T1000 (cell line): ENCODE measurements at places on chromosomes 6 and 20.
A peak's percentile ranks its signal among the peaks of the same experiment; 100 is the strongest.

GRCh38 chr6:100472674-100473073, 8.0 kb upstream of the SIM1 start:
- DNase-seq: peak; percentile 23

DNA sequence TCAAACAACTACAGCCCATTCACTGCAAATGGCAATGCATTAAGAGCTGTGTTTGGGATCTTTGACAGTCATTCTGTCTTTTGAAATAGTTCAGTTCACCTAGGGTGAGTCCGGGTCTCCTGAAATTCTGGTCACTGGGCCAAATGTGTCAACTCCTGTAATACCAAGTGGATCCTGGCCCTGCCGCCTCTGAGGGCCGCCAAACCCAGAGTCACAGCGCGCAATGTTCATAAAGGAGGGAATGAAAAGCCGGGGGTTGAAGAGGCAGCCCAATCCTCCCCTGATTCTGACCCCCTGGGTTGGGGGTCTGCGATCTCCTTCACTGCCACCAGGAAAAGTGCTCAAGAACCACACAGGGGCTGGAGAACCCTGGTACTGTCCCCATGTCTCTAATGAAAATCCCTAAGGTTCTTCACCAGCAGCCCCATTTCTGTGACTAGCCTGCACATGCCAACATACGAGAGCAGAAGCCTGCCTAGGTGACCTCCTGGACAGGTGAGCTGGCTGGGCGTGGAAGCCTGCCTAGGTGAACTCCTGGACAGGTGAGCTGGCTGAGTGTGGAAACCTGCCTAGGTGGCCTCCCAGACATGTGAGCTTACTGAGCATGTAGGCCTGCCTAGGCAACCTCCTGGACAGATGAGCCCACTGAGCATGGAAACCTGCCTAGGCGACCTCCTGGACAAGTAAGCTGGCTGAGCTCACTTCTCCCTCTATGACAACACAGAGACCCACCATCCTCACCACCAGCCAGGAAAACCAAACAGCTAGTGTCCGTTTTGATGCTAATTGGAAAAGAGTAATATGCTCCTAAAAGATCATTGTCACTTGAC, 16.1 kb upstream of the APMAP start:
- DNase-seq: no peak

- no peak for DNase-seq
Measured at GRCh38 chr6:71584712-71585436, 296.3 kb downstream of the OGFRL1 start.

- no peak for DNase-seq
Measured at GRCh38 chr6:117110737-117111136, 154.6 kb upstream of the VGLL2 start.

- DNase-seq: no peak
Measured at GRCh38 chr6:978937-979685, 286.2 kb upstream of the EXOC2 start.

DNA sequence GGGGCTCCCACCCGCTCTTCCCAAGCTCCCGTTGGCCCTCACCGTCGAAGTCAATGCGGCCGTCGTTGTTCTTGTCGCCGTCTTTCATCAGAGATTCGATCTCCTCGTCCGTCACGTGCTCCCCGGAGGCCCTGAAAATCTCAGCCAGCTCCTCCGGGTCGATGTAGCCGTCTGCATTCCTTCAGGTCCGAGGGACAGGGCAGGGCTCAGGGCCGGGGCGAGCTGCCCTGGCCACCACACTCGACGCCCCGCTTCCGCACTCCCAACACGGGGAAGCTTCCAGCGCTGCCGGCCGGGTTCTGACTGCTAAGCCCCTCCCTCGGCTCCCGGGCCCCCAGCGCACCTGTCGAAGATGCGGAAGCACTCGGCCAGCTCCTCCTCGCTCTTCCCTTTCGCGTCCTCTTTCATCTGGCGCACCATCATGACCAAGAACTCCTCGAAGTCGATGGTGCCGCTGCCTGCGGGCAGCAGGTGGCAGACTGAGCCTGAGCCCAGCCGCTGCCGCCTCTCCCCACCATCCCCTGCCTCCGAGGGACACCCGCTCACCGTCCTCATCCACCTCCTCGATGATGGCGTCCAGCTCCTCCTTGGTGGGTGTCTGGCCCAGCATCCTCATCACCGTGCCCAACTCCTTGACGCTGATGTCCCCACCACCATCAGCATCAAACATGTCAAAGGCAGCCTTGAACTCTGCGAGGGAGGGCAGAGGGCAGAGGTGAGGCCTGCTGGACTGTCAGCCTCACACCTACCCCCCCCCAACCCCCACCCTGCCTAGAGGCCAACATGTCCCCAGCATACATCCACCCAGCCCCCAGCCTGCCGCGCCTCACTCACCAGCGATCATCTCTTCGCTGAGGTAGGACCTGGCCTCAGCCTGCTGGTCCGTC, 2.9 kb downstream of the TNNC2 start:
- no peak for DNase-seq

GRCh38 chr20:2280082-2280481, 15.7 kb upstream of the TGM3 start:
- no peak for DNase-seq

DNA sequence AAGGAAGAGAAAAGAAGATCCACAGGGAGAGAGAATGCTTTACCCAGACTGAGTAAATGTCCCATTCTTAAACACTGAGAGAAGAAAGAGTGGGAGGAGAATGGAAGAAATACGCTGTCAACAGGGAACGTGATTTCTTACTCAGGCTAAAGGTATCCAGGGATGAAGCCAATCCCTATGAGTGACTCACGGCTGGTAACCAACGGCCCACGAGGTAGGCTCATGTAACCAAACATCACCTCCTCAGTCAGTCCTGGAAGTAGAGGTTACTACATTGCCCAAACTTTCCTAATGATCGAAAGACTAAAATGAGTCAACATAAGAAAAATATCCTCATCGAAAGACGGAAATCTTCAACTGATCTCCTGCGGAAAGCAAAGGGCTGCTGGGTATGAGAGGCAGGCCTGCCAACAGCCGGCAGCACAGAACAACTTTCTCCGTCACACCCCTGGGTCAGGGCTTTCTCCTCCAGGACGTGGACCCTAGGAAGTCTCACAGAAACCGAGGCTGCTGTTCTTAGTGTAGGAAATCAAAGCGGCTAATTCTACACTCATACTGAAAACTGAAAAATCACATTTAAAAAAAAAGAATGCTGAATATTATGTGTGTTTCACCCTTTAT, 292.6 kb downstream of the GMDS start:
- DNase-seq: peak; percentile 78

GRCh38 chr6:43608310-43608763, 20.7 kb downstream of the GTPBP2 start:
- peak; percentile 56 for DNase-seq

- DNase-seq: no peak
Measured at GRCh38 chr20:63096681-63097335, 90.0 kb upstream of the BHLHE23 start.

- DNase-seq: no peak
Measured at GRCh38 chr20:44646023-44646640, 5.4 kb downstream of the ADA start.

DNA sequence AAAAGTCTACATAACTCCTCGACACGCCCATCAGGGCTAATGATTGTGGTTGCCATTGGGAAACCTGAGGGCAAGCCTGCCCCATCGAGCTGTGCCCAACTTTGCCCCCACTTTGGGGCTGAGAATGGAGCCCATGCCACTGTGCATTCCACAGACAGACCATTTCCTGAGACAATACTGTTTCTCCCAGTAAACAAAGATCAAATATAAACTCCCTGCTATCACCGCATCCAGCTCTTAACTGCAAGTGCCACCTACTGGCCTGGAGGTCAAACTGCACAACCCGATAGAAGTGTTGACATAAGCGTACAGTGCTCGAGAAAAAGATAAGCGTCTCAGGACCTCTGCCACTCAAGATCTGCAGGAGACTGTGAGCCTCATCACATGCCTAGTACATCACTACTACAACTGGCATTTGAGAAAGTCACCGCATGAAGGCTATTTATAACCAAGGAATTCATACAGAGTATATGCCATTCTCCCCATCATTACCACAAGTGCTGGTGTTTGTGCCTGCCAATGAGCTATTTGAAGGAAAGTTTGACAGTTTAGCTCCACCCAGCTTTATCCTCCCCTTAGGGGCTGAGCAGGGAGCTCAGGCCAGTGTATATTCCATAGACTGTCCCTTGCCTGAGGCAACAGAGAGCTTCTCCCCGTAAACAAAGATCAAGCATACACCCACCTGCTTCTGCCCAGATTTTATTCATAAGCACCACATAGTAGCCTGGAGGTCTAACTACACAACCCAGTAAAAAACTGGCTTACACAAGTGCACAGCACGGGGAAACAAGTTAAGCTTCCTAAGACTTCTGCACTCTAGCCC, 4.5 kb upstream of the DEFB126 start:
- DNase-seq: no peak

DNA sequence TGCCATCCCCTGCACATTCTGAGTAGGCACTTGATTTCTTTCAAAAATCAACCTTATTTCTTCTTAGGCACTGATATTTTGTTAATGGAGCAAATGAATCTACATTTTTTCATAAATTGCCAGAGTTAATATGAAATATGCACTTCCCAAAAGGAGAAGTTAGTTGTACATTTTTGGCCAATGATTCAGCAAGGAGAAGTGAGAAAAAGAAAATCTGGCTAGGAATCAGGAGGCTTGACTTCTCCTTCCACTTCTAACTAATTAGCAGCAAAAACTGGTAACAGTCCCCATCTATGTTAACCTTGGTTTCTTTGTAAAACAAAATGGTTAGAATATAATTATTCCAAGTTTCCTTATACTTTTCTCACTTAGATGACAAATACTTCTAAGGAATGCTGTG, 7.0 kb upstream of the DSE start:
- no peak for DNase-seq

DNA sequence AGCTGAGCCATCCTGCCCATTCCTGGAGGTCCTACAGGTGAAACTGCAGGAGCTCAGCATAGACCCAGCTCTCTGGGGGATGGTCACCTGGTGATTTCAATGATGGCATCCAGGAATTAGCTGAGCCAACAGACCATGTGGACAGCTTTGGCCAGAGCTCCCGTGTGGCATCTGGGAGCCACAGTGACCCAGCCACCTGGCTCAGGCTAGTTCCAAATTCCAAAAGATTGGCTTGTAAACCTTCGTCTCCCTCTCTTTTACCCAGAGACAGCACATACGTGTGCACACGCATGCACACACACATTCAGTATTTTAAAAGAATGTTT, 44.0 kb downstream of the SIRPA start:
- DNase-seq: no peak

GRCh38 chr6:126440923-126441322, 101.0 kb downstream of the CENPW start:
- DNase-seq: no peak

DNA sequence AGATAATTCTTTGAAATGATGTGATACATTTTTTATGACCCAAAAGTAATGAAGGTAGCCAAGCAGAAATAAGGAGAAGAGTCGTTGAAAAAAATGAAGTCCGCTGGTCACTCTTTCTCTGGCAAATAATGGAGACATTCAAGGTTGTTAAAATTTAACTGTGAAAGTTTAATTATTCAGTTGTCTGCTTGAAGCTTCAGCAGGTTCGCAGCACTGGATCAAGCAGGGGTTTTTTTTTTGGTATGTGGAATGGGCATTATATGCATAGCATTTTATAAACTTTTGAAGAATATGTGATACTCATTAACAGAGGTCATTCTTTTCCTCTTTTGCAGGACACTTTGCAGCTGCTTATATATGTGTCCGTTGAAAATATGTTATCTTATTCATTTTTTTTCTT, 21.6 kb upstream of the FUT9 start:
- DNase-seq: no peak

DNA sequence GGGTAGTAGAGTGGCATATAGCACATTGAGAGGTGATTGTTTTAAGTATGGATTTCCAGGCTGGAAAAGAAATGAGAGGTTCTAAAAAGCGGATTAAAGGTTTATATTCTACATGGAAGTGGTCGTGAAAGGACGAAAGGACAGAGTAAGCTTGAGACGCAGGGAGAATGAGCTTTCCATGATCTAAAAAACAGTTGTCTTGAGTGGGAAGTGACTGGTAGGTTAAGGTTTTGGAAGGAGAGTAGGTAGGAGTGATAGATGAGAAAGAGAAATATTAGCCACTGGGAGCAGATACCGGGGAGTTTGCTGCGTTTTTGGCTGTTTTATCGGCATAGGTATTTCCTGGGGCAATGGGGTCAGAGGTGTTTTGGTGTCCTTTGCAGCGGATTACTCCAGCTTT, 750.6 kb upstream of the ADGRB3 start:
- no peak for DNase-seq

DNA sequence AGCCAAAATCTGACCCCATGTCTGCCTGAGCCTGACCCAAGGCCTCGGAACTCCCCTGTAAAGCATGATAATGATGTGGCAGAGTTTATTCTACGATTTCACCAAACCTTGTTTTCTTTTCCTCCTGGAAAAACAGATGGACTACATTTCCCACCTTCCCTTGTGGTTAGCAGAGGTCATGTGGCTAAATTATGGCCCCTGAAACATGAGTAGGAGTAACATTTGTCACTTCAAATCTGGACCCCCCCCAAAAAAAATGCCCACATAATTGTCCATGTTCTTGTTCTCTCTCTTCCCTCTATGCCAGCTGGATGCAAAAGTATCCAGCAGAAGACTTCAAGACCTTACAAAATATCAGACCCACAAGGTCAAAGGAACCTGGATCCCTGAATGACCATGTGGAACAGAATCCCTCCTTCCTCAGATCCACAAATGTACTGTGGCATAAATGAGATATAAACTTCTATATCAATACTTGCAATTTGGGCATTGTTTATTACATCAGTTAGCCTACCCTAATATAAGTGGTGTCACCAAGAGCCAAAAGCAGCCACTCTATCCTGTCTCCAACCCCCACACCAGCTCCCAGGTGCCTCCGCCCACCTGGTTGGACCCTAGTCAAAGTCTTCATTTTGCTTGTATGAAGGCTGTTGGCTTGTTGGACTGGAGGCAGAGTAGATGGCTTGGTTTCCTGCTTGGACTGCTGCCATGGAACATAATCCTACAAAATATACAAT, 1.4 kb downstream of the C20orf96 start:
- no peak for DNase-seq

- peak; percentile 84 for DNase-seq
Measured at GRCh38 chr20:49982346-49983122, at the start of gene SNAI1. TSS of gene SNAI1 (plus strand) at chr20:49982980. CDS start at chr20:49983060, 80 bp downstream.
